ENCODE measurements at places on chromosomes 1 and 21. TPM values are rescaled to one million over a fixed set of nuclear protein-coding genes. Genes with fewer than 3 reads are reported as not detected.

DNA sequence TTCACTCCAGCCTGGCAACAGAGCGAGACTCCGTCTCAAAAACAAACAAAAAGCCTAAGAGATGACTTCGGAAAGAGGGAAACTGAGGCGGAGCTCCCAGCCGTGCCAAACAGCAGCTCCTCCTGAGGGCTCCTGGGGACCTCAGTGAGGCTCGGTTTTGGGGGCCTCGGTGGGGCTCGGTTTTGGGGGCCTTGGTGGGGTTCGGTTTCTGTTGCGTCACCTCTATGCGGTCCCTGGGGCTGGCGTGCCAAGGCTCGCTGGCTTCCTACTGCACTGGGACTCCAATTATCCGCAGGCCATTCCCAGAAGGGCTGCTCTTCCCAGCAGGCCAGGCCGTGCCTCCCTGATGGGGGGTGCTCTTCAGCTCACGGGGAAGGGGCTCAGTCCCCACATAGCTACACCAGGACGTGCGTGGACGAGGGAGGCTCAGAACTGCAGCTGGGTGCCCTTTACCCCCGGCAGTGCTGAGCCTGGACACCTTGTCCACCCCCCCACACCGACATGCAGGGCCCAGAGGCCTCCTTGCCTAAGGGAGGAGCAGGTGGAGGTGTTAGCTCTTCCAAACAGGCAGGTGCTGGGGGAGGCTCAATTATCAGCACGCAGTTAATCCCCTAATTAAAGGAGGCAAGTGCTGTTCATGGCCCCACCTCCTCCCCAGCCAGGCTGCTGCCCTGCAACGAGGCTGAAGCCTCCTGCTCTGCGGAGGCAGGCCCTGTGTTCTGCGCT is 5.1 kb upstream of the C1orf159 start:
- H3K4me1 ChIP-seq = peaks cover 12% of the 10 kb centered on the region
- H3K27me3 ChIP-seq = no peaks in the 10 kb centered on the region
- no peak overlapping the region for H3K27ac ChIP-seq
- H3K36me3 ChIP-seq = no peaks in the 10 kb centered on the region
- H3K4me3 ChIP-seq = no peak overlapping the region

GRCh38 chr1:167635156-167635648 is 5.2 kb downstream of the RCSD1 start:
- H3K36me3 ChIP-seq = peaks cover 21% of the 10 kb centered on the region
- DNase-seq = no peak
- H3K4me3 ChIP-seq = no peak overlapping the region
- H3K27ac ChIP-seq = no peak overlapping the region
- H3K27me3 ChIP-seq = no peaks in the 10 kb centered on the region

DNA sequence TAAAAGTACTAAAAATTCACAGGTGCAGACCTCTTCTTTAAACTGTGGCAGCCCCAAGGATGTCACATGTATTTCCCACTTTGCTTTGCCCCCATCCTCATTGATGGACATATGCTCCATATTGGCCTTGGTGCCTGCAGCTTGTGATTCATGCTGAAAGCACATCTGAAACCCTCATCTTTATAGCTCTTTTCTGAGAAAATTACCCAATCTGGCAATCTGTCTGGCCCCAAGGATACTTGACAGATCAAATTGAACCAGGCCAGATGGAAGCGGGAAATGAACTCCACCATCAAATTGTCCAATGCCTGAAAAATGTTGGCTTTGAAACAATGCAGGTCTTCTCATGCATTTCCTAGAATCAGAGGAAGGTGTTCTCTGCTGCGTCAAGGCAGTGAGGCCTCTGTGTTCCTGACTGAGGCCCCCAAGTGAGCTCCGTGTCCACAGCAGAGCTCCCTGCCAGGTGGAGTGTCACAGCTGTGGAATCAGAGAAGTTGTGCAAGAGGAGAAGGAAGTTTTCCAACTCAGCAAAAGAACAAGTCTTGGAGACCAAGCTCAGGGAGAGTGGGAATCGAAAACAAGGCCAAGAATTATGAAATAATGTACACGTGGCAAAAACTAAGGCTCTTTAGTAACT is 323.7 kb downstream of the PLPP3 start:
- no peaks in the 10 kb centered on the region for H3K36me3 ChIP-seq
- H3K4me1 ChIP-seq = no peaks in the 10 kb centered on the region
- no peak for DNase-seq
- no peaks in the 10 kb centered on the region for H3K27me3 ChIP-seq
- no peak overlapping the region for H3K4me3 ChIP-seq

GRCh38 chr1:181647314-181648035 is 164.2 kb downstream of the CACNA1E start:
- no peaks in the 10 kb centered on the region for H3K4me1 ChIP-seq
- no peak overlapping the region for H3K4me3 ChIP-seq
- DNase-seq = no peak
- no peak overlapping the region for H3K27ac ChIP-seq
- no peaks in the 10 kb centered on the region for H3K27me3 ChIP-seq

DNA sequence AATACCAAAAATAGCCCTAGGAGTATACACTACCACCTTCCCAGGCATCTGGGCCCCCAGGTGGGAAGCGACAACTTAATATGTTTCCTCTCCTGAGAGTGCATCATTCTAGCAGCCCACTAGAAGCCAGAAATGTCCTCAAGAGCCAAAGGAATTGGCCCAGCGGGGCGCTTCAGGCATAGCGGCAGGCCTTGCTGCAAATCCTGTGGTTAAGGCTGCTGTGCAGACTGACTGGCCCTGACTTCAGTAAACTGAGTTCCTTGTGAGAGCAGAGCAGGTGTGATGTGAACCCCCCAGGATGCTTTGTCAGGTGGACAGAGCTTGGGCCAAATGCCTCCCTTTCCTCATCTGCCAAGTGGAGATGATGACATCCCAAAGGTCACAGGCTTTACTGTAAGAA is 29.7 kb upstream of the LDLRAP1 start:
- no peaks in the 10 kb centered on the region for H3K36me3 ChIP-seq
- no peaks in the 10 kb centered on the region for H3K4me1 ChIP-seq
- no peak overlapping the region for H3K4me3 ChIP-seq
- no peak for DNase-seq

Gene LRRC3
- 0.61 TPM for polyA plus RNA-seq

Gene RSPH1
- not detected for polyA plus RNA-seq

Gene HHIPL2
- polyA plus RNA-seq = not detected
